ENCODE measurements at places on chromosomes 12 and 14.

DNA sequence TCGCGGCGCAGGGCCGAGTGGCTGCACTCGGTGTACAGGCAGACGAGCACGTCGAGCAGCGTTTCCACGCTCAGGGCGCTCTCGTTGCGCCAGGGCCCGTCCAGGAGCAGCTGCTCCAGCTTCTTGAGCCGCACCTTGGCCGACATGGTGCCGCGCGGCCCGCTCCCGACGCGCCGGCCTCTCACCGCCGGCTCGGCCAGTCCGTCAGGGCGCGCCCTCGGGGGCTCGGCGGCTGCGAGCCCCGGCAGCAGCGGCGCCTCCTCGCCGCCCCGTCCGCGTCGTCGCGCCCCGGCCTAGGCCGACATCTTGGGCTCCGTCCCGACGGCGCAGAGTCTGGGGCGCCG is 349 bp downstream of the CDC42BPB start:
- no peak for DNase-seq

DNA sequence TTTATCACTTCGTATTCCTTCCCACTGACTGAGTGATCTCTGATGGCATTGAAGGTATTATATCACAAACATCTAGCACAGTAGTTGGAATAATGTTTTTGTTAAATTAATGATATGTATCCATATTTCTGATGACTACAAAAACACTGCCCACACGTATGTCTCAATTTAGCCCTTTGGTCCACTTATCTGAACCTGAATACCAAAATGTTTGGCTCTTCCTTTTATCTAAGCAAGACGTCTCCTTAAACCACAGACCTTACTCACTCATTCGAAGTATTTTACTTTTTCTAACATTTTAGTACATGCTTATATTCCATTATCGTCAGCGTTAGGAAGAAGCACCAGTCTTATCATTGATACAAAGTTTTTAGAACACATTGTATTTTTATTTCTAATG is 126.4 kb downstream of the PIK3C2G start:
- no peak for DNase-seq

DNA sequence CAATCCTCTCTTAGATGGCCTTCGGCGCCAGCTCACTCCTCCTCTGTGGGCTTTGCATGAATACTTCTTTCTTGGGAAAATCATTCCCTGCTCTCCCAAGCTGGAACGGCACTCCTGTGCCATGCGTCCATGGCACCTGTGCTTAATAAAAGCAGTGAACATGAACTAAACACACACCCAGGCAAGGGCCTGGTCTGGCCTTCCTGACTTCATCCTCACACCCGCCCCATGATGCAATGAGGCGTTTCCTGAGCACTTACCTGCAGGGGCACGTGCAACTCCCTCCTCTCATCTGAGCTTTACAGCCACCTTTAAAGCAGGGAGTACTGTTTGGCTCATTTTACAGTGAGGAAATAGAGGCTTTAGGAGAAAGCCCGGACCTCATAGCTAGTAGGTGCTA is 219.8 kb downstream of the SLC41A2 start:
- no peak for DNase-seq

- no peak for DNase-seq
Measured at GRCh38 chr12:67837876-67838275, 151.4 kb upstream of the IFNG-AS1 start.

DNA sequence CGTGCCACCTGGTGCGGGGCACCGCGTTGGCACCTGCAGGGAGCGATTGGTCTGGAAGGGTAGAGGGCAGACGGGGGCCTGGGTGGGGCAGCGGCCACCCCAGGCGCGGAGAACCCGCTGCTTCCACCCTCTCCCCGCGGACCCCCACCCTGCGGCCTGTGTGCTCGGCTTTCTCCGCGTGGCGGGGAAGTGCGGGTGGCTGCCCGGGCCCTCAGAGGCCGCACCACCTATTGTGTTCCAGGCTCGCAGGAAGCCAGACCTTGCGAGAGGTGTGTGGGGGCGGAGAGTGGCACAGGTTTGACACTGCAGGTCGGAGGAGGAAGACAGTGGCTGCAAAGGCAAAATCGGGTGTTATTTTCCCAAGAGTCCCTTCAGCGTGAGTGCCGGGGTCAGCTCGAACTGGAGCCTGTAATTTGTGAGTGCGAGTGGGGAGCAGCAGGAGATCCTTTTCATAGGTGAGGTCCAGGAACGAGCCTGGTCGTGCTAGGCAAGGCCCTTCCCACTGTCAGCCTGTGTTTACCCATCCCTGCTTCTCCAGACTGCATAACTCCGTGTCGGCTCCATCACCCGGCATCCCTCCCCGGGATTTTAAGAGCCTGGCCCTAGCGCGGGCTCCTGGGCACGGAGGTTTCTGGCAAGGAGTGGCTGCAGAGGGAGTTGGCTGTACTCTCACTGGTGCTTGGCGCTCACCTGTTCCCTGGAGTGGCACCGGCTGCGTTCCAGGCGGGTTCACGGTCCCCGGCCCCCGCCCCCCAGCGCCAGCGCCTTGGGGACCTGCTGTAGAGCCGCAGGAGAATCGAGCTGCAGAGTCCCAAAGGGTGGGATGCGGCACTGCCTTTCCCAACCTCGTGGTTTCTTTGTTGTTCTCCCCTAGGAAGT is 935 bp downstream of the TBC1D30 start:
- no peak for DNase-seq

- no peak for DNase-seq
Measured at GRCh38 chr14:58731465-58732293, 93.9 kb downstream of the DACT1 start.

DNA sequence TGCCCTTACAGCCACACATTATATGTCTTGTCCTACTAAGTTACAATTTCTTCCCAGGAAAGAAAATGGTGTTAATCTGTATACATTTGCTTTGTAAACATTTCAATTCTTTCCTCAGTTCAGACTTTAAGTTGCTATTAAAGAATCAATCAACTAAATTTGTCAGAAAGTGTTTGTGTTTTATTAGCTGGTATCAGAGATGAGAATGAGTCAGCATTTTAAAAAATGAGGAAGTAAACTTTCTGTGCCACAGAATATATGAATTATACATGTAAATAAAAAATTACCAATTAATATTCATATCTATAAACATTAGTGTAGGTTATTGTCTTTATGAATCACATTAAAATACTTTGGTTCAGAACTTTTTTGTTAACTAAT is 82.0 kb downstream of the LMO3 start:
- no peak for DNase-seq

DNA sequence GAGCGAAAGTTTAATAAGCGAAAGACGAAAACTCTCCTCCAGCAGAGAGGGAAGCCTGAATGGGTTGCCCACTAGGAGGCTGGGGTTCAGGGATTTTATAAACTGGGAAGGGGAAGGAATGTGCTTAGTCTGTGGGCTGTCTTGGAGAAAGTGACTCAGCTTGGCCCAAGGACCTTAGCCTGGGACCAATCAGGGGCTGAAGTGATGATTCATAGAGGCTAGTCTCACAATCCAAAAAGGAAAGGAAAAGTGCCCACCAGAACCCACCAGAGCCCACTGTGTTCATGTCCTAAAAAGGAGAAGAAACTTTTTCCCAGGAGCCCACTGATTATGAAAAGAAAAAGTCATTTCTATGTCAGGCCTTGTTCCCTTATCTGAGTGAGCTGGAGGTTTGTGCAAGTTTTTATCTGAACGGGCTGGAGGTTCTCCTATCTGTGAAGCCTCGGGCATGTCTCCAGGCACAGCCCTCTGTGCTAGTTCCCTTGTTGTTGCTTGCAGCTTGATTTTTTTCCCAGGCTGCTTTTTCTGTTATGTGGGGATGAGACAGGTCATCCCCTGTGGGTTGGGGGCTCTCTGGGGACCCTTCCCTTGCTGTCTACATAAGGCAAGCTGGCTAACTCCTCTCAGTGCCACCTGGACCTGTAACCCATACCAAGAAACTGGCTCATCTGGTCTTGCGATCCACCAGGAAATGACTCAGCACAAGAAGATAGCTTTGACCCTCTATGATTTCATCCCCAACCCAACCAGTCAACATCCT is 8.3 kb upstream of the GOLGA5 start:
- no peak for DNase-seq

DNA sequence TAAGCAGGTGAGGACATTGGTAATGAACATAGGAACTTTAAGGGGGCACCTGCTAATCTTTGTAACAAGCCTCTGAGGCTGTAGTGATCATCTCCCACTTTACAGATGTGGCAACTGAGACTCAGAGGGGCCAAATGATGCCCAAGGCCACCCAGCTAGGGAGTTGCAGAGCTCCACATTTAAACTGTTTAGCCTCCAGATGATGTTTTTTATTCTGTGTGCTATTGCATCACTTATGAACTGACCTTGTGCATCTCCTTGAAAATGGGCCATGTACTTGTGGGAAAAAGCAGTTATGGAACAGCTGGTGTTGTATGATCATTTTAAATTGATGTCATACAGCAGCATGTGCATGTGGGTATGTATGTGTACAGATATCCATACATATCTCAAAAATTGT is 41.4 kb downstream of the TPCN1 start:
- DNase-seq, result no peak

DNA sequence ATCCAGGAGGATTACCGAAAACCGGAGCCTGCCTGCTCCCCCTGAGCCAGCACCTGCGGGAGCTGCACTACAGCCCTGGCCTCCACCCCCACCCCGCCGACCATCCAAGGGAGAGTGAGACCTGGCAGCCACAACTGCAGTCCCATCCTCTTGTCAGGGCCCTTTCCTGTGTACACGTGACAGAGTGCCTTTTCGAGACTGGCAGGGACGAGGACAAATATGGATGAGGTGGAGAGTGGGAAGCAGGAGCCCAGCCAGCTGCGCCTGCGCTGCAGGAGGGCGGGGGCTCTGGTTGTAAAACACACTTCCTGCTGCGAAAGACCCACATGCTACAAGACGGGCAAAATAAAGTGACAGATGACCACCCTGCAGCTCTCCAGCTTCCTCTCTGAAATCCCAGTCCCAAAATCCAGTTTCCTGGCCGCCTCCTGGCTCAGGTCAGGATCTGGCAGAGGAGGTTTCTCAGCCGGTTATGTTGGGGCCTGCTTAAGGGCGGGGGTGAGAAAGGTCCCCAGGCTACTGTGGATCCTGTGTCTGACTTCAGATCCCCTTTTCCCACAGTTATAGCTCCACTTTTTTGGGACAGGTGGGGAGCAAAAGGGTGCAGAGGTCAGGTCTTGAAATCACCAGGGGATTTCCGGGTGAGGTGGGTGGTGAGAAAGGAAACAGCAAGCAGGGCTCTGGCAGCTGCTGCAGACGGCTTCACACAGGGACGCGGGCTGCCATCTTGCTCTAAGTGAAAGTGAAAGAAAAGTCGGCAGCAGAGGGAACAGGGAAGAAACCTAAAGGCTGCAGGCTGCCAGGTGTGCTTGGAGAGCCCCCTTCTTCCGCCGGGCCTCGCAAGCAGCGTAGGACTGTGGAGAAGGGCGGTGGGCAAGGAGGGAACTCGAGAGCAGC is at the start of gene TAPBPL:
Gene TAPBPL (plus strand): TSS at position 695 of the 897 bp plus-strand sequence. CDS start 207 bp downstream, outside the sequence.
- DNase-seq, result peak; percentile 85

DNA sequence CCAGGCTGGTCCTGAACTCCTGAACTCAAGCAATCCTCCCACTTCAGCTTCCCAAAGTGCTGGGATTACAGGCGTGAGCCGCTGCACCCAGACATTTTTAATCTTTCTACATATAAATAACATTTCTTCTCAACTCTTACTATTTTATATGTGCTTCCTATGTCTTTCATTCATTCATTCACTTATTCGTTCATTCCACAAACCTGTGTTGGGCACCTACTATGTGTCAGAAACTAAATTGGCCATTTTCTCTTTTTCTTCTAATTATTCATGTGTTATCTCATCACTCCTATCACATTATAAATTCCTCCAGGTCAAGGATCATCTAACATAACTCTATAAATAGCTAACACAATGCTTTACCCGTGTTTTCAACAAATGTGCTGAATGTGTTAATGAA is 23.7 kb downstream of the FOXA1 start:
- DNase-seq, result no peak

DNA sequence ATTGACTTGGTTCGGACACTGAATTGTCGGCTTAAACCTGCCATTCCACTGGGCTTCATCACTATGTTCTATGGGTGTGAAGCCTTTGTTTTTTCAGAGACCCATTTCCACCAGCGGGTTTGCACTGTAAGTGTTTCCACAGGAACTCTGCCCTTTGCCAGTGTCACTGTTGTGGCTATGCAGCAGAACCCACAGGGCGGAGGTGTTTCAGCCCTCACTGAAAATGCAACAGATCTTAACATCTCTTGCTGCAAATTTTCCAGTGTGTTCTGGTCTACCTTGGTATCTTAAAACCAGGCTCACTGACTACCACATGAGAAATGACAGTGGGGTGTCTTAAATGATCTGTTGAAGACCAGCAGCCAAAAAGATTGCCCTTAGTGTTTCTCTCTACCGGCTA is 21.1 kb downstream of the PRKCH start:
- no peak for DNase-seq

- no peak for DNase-seq
Measured at GRCh38 chr12:44098786-44099185, 262.9 kb downstream of the TMEM117 start.

GRCh38 chr12:30754750-30755394 is at the start of gene CAPRIN2:
CAPRIN2 (minus strand) TSS chr12:30754951; CDS start chr12:30753520, 1,431 bp downstream.
- peak; percentile 68 for DNase-seq

DNA sequence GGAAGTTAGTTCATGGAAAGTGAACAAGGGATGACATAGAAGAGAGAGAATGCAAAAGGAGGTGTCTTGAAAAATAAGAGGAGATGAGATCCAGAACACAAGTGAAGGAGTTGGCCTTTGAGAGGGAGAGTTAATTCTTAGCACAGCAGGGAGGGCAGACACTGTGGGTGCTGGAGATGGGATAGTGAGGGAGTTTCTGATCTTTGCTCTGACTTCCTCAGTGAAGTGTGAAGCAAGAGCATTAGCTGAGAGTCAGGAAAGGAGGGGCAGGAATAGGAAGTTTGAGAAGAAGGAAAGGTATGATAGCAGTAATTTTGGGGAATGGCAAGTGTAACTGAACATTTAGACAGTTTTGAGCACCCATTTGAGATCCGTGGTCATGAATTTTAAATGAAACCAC is 75.8 kb upstream of the COCH start:
- peak; percentile 11 for DNase-seq

GRCh38 chr12:117699118-117699517 is 269.7 kb downstream of the KSR2 start:
- DNase-seq, result no peak

GRCh38 chr12:28172434-28173030 is 17.7 kb upstream of the CCDC91 start:
- no peak for DNase-seq

DNA sequence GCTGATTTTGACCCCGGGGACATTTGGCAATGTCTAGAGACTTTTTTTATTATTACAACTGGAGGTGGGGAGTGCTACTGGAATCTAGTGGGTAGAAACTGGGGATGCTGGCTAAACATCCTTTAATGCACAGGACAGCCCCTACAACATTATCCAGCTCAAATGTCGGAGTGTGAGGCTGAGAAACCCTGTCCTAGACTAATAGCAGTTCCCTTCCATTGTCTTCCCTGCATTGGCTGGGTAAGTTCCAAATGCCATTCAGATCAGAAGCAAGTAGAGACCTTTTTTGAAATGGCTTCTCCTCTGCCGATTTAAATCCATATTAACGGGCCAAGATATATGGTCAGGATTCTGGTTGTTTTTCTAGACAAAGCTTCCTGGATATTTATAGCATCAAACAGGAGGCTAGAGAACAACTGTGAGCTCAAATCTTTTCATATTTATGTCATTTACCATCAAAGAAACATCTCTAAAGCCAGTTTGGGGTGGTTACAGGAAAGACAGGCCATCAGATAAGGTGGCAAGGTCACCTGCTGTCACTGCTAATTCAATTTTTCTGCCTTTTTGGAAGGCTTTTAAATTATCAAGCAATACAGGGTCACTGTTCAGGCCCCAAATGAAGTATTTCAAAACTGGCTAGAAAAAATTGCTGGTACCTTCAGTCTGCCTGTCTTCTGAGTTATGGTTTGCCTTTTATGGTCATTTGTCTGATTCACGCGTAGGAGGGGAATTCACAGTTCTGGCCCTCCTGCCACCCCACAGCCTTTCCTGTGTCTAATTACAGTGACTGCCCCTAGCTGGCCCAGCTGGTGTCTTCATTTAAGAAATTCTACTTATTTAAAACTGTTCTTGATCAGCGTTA is 20.1 kb upstream of the AKAP5 start:
- no peak for DNase-seq

All from CMK (cell line).